ENCODE measurements at places on chromosomes 2 and 18. TPM values are rescaled to one million over a fixed set of nuclear protein-coding genes. Genes with fewer than 3 reads are reported as not detected.

GRCh38 chr2:222711315-222711940, 40.0 kb downstream of the MOGAT1 start:
- H3K27me3 ChIP-seq = no peaks in the 10 kb centered on the region
- peaks cover 15% of the 10 kb centered on the region for H3K4me1 ChIP-seq
- DNase-seq = no peak
- H3K36me3 ChIP-seq = no peaks in the 10 kb centered on the region

GRCh38 chr2:6958616-6959235, 41.5 kb downstream of the RNF144A start:
- H3K36me3 ChIP-seq = no peaks in the 10 kb centered on the region
- DNase-seq = no peak

- H3K27me3 ChIP-seq = no peaks in the 10 kb centered on the region
- peaks cover under 1% of the 10 kb centered on the region for H3K4me1 ChIP-seq
- no peak for DNase-seq
- no peaks in the 10 kb centered on the region for H3K36me3 ChIP-seq
- no peak overlapping the region for H3K4me3 ChIP-seq
Observed at GRCh38 chr18:25819746-25820363, 270.6 kb downstream of the SS18 start.

DNA sequence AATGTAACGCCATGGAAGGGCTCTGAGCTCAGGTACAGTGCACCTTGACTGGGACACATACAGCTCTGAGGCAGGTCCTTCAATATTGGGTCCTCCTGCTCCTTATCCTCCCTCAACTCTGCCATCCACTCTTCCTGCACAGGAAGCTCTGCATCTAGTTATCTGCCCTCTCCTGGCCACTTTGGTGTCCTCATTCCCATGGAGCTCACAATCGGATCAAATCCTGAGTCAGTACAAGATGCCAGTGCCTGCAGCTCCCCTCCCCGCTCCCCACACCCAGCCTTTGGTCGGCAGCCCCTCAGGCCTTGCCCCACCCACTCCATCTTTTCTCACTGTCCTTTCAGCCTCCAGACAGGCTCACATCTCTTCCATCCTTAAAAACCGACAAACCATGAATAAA, 58.0 kb downstream of the LRRFIP1 start:
- H3K27ac ChIP-seq = no peak overlapping the region
- H3K4me1 ChIP-seq = no peaks in the 10 kb centered on the region
- no peak for DNase-seq
- no peaks in the 10 kb centered on the region for H3K36me3 ChIP-seq
- H3K27me3 ChIP-seq = no peaks in the 10 kb centered on the region
- H3K4me3 ChIP-seq = no peak overlapping the region

DNA sequence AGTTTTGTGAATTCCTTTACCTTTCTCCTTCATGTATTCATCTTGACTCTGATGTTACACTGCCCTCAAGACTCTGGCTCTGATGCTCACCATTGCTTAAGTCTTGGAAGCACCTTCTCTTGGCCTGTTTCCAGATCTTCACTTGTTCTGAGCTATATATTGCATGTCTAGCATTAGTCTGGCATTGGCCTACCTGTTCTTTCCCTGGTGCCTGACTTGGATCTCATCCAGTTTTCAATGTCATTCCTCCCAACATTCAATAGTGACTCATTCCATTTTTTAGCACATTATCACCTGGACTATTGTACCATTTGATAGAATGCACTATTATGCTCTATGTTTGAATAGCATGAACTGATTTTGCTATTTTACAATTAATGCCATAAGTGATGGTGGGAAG, 127.3 kb upstream of the NYAP2 start:
- H3K4me1 ChIP-seq = no peaks in the 10 kb centered on the region
- DNase-seq = no peak
- no peaks in the 10 kb centered on the region for H3K27me3 ChIP-seq
- no peak overlapping the region for H3K4me3 ChIP-seq
- no peak overlapping the region for H3K27ac ChIP-seq

- H3K27me3 ChIP-seq = no peaks in the 10 kb centered on the region
- no peaks in the 10 kb centered on the region for H3K4me1 ChIP-seq
- no peak overlapping the region for H3K4me3 ChIP-seq
- H3K27ac ChIP-seq = no peak overlapping the region
- H3K36me3 ChIP-seq = no peaks in the 10 kb centered on the region
Observed at GRCh38 chr2:157497638-157498314, 53.9 kb upstream of the CYTIP start.

GRCh38 chr18:36492604-36493329, 195.3 kb downstream of the FHOD3 start:
- peak overlapping the region; percentile 61 for H3K27ac ChIP-seq
- H3K36me3 ChIP-seq = no peaks in the 10 kb centered on the region
- H3K27me3 ChIP-seq = no peaks in the 10 kb centered on the region
- H3K4me3 ChIP-seq = no peak overlapping the region
- peaks cover 45% of the 10 kb centered on the region for H3K4me1 ChIP-seq

GRCh38 chr2:12847694-12848575, 131.2 kb downstream of the TRIB2 start:
- H3K27ac ChIP-seq = no peak overlapping the region
- H3K36me3 ChIP-seq = no peaks in the 10 kb centered on the region
- no peak overlapping the region for H3K4me3 ChIP-seq
- no peaks in the 10 kb centered on the region for H3K27me3 ChIP-seq
- no peak for DNase-seq
- H3K4me1 ChIP-seq = no peaks in the 10 kb centered on the region

GRCh38 chr2:117775703-117776219, 38.7 kb upstream of the DDX18 start:
- H3K36me3 ChIP-seq = no peaks in the 10 kb centered on the region
- no peak overlapping the region for H3K27ac ChIP-seq
- no peak overlapping the region for H3K4me3 ChIP-seq
- peaks cover 7% of the 10 kb centered on the region for H3K4me1 ChIP-seq
- H3K27me3 ChIP-seq = no peaks in the 10 kb centered on the region

DNA sequence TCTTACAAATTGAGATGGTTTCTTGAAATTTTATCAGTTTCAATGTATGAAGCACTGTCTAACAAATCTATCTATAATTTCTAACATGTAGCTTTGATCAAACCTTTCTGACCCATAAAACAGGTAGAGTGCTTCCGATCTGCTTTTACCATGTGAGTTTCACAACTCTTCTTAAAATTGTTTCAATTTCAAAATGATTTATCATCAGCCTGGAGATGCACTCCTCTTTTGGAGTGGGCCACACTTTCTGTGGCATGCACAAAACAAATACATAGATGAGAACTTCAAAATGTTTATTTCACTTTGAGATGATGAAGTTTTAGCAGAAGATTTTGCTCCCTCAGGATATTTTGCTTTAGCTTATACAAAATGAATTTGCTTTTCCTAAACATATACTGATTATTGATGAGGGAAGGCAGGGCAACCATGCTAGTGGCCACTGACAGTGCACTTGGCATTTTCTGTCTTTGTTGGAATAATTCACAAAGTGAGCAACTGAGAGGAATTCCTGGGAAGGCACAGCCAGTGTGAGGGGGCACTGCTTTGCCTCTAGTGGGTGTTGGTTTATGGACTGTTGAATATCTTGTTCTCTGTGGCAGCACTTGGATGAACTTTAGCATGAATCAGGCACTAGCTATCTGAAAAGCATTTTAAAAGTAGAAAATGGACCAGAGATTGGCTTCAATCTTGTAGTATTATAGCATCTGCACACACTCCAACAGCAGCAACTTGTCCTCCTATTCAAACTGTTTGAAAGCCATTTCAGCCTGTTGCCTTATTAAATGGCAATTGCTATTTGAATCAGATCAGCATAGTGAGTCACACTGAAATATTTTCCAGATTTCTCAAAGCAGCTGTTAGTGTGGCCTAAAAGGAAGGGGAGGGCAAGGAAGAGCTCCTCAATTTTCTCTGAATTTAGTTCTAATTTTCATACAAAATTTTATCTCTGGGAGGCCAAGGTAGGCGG, 193.2 kb downstream of the CCDC85A start:
- no peak overlapping the region for H3K4me3 ChIP-seq
- no peaks in the 10 kb centered on the region for H3K4me1 ChIP-seq
- H3K36me3 ChIP-seq = no peaks in the 10 kb centered on the region
- no peaks in the 10 kb centered on the region for H3K27me3 ChIP-seq

DNA sequence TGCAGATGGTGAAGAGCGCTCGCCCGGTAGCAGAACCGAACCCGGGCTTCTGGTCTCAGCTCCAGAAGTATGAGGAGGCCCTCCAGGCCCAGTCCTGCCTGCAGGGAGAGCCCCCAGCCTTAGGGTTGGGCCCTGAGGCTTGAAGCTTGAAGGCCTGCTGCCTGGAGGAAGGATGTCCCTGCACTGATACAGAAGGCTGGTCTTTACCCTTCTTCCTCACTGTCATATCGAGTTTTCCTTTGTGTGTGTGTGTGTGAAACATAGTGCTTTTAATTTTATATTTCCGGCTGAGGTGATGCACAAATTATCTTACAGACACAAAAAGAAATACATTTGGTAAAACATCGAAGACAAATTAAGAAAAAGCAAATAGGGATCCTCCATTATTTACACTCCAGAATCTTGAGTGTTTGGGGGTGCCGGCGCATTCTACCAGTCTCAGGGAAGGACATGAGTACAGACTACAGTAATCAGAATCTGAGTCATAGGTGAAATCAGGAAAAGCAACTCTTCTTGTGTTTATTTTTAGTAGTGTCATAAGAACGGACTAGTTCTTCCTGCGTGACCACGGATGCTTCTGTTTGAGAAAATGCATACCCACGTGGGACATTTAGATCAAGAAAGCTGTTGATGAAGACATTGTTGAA, 1.3 kb downstream of the DUSP28 start:
- H3K4me1 ChIP-seq = peaks cover 14% of the 10 kb centered on the region
- DNase-seq = no peak
- no peaks in the 10 kb centered on the region for H3K36me3 ChIP-seq

Gene YES1
- total RNA-seq = 96.0 TPM

Gene AAMP
- 269 TPM for total RNA-seq

Gene PDCD1
- not detected for total RNA-seq

Gene ZNF396
- 2.8 TPM for total RNA-seq
